Left renal pelvis (tissue), 4 donors: ENCODE measurements at places on chromosomes 3 and 15.

- DNase-seq = no peak
Measured at GRCh38 chr3:129428007-129428375, 445 bp downstream of the EFCAB12 start.

GRCh38 chr15:80183886-80184285 lies 31.1 kb downstream of the FAH start:
- DNase-seq = no peak

DNA sequence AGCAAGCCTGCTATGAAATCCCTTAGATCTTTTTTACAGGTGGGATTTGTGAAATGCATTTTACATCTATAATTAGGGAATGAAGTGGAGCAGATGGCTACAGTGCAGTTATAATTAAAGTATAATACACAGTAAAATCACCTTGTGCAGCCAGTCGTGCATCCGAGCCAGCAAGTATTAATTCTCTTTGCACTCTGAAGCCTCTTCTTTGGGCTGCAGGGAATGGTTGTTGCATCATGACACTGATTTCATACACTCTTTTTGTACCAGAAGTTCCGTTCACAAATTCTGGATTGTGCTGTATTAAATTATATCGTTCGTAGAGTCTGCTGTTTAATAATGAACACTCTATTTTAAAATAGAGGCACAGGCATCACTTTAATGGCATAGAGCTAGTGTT lies 28.7 kb upstream of the TP63 start:
- no peak for DNase-seq

- DNase-seq = no peak
Measured at GRCh38 chr3:157082305-157082982, 77.5 kb downstream of the CCNL1 start.

- no peak for DNase-seq
Measured at GRCh38 chr3:185924375-185924774, 13.4 kb downstream of the TRA2B start.

DNA sequence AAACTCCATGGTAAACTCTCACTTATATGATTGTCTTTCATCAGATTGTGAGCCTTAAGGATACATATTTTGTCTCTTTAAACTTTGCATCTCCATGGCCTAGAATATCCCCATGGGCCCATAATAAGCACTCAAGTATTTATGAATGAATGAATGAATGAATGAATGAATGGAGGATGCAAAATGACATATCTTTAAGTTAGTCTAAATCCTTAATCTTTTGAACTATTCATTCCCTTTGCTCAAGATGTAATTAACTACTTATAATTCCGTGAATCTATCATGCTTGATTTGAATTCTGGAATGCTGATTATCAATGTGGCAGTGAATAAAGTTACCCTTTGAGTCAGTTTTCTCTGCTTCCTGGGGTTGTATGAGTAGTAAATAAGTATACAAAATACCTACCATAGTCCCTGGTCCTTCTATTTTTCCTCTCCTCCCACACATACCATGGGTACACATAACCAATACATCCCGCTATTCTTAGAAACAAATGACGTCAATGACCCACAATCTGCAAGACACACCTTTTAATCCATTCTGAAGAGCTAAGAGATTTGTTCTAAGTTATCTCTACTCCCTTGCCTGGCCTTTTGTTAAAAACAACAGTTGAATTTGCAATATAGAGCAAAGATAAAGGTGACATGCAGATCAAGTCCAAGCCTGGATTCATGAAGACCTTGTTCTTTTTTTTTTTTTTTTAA lies 94.5 kb downstream of the FBN1 start:
- DNase-seq = no peak

DNA sequence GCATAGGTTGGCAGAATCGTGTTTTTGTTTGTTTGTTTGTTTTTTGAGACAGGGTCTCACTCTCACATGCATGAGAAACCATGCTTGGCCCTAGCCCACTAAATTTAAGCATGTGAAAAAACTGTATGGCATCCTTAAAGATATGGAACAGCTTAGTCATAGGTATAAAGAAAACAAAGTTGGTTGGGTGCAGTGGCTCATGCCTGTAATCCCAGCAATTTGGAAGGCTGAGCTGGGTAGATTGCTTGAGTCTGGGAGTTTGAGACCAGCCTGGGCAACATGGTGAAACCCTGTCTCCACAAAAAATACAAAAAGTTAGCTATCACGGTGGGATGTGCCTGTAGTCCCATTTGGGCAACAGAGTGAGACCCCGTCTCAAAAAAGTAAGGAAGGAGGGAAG lies 25.2 kb downstream of the EXD1 start:
- no peak for DNase-seq

GRCh38 chr3:188001093-188001492 lies 152.9 kb upstream of the LPP start:
- no peak for DNase-seq

DNA sequence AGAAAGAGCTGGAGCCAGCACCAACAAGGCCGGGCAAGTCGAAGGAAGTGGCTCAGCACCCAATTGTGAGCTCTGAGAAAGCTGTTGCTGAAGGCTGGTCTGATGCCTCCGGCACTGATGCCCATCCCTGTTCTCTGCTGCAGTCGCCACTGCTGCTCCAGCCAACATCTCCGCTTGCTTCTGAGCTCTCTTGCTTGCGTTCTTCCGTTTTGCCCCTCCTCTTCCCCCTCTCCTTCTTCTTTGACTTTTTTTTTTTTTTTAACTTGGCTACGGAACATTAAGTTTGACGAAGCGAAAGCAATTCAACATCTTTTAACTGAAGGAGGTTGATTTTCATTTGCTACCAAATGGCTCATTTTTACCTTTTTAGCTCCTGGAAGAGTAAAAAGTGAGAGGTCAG lies 442.9 kb downstream of the MCTP2 start:
- peak; percentile 37 for DNase-seq

DNA sequence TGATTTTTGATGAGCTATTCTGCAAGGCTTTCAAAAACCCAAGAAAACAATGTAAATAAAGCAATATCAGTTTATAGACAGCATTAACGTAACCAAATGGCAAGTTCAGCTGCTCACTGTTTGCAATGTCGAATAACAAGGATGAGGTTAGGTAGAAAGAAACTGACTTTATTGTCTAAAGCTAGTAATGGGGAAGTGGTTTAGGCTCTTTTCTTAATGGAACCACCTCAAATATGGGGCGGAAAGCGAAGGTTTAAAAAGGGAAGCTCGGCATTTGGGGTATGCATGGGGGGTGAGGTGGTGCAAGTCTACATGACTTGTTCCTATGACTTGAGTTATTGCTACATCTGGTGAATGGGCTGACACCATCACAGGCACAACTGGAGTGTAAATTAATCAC lies 1060.2 kb downstream of the NSUN3 start:
- no peak for DNase-seq

GRCh38 chr3:53239800-53240199 lies 16.0 kb downstream of the TKT start:
- DNase-seq = no peak

GRCh38 chr3:134590766-134591165 lies 60.1 kb downstream of the KY start:
- DNase-seq = no peak

GRCh38 chr3:124587053-124587408 lies 143.2 kb upstream of the UMPS start:
- no peak for DNase-seq

GRCh38 chr15:58551764-58552504 lies 120.1 kb downstream of the LIPC start:
- DNase-seq = no peak

- no peak for DNase-seq
Measured at GRCh38 chr15:31297575-31298456, 28.8 kb upstream of the KLF13 start.

GRCh38 chr3:102060814-102061213 lies 211.5 kb downstream of the NFKBIZ start:
- DNase-seq = no peak

DNA sequence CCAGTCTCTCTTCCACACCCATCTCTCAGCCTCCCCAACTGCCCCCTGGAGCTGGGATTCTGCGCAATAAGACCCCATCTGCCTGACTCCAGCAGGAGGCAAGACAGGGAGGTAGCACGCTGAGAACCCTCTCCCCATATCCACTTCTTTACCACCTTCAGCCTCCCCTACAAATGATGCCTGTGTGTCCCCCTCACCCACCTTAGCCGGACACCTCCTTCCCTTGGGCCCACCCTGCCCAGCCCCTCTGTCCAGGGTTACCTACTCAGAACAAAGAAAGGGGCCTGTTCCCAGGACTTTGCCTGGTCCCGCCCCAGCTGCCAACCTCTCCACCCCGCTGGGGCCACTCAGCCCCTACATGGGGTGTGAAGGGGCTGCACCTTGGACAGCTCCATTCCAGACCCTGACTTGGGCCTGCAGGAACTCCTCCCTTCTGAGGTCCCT lies 40.8 kb upstream of the ATP2B2 start:
- DNase-seq = no peak

- no peak for DNase-seq
Measured at GRCh38 chr3:120793601-120794000, 51.1 kb downstream of the GTF2E1 start.

GRCh38 chr3:134374791-134375581 lies 739 bp upstream of the AMOTL2 start:
- no peak for DNase-seq

- no peak for DNase-seq
Measured at GRCh38 chr15:61702224-61703020, 357.8 kb downstream of the VPS13C start.

GRCh38 chr15:63502843-63503738 lies 1.3 kb upstream of the USP3 start:
- DNase-seq = no peak

DNA sequence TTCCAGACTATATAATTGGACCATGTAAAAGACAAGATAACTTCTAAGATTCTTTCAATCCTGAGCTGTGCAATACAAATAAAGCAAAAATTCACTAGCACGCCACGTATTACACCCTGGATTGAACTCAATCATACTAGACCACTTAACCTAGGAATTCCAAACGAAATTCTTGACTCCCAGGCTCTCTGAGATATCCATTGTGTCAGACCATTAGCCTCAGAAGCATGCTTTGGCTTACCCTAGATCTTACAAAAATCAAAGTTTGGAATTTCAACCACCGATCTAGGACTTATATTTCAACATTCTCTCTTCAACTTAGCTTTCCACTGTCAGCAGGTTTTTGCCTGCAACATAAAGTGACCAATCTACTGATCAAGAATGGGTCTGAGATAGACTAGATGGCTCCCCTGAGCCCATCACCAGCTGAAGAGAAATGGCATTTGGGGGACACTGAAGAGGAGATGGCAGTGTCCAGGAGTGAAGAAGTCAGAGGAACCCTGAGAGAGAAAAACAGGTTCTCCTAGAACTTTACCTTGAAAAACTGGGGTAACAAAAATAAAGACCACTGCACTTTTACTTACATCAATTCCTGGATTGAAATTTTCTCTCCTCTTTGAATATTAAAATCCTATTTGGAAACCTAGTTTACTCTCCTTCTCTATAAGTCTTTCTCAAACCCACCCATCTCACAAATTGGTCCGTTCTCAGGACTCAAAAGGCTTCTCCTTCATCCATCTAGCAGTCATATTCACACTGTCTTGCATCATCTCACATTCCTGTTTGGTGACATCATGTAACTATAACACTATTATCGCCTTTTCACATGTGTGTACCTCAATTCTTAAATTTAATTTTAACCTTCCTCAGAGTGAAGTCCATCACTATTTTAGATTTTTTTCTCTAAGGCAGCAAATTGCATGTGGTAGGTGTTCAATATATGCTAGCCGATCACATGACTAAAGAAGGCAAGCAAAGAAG lies 18.5 kb downstream of the CPNE4 start:
- DNase-seq = no peak

DNA sequence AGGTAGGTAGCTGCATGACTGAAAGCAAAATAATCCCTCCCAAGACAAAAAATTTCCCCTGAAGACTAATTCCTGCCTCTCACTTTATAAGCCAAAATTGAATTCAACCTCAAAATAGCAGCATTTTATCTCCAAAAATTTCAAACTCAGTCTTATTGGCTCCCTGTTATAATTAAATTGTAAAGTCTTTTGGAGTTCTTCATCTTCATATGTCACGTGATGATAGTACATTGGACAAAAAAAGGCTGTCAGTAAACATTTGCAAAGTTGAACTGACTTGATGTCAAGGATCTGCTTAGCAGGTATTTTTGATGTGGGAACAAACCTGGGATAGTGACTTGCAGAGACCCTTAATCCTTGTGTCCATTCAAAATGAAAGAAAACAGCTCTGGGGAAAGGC lies 98.4 kb upstream of the SPRED1 start:
- DNase-seq = no peak
